T-cell (primary cell): ENCODE measurements at places on chromosomes 2 and 18.

GRCh38 chr2:143935482-143935752 is 584.5 kb downstream of the ZEB2 start:
- no peak for DNase-seq

DNA sequence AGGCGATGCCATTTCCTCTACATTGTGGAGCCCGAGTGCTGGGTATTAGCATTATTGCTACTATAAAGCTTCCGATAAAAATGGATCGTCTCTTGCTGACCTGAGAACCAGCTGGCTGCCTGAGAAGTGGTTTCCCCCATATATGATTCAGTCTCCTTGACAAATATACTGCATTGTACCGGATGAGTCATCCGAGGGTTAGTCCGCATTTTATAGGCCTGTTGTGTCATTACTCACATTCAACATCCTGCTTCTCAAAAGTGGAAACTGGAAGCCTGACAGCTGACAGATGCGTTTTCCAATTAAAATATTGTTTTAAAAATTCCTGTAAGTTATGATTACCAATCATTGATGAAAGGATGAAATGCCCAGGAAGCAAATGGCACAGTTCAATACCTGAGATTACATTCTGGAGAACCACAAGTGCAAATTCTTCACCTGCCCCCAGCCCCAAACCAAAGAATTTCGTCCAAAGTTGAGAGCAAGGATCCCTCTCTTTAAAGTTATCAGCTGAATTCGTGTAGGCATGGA is 65.7 kb downstream of the SPRED2 start:
- DNase-seq, result no peak

DNA sequence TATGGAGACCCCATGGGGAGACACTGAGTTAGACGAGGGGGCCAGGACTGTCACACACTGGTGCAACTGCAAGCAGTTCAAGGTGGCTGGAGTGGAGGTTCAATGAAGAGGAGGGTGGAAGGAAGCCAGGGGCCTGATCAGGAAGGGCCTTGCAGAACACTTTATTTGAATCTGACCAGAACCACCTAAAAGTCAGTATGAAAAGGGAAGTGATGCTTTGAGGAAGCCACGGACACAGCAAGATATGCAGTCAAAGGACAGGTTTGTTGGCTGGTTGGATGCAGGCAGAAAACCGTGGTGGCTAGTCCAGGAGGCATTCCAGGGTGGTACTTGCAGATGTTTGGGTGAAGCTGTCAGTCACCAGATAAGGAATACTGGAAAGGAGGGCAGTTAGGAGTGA is 3.5 kb upstream of the FAM124B start:
- no peak for DNase-seq

- no peak for DNase-seq
Measured at GRCh38 chr2:237557633-237558015, 8.8 kb upstream of the PRLH start.

DNA sequence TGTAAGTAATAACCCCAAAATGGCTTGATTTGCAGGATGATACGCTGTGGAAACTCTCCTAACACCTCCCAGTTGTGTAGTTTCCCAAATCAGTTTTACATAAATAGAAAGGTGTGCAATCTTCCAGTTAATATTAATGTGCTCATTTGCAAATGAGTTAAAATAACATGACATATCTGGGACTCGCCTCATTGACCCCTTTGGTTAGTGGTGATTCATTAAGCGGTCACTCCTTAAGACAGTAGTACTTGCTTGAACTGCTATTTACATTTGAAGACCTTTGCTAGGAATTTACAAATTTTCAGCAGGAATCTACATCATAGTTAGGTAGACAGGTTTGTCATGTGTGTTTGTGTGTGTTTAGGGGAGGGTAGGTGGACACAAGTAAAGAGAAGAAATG is 1367.7 kb upstream of the CELF4 start:
- no peak for DNase-seq

DNA sequence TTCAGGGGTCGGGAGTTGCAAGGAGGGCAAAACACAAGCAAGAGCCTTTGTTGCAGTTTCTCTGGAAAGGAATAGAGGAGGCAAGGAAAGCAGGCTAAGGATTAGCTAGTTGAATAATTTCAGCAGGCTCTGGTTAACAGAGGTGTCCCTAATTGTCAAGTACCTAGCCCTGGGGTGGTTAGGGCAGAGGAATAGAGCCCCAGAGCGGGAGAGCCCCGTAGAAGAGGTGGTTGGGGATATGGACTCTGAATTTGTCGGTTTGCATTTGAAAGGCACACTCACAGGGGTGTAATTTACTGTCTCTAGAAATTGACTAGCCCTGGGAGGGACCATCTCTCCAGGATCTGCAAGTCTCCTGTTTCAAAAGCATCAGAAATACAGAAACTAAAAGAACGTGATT is 1030.2 kb downstream of the TMEM182 start:
- DNase-seq, result no peak

- DNase-seq, result no peak
Measured at GRCh38 chr2:200705305-200706041, 106.2 kb upstream of the BZW1 start.
